LHCN-M2 (cell line): ENCODE measurements at places on chromosomes 16 and 17. TPM values are rescaled to one million over a fixed set of nuclear protein-coding genes. Genes with fewer than 3 reads are reported as not detected.
A peak's percentile ranks its signal among the peaks of the same experiment; 100 is the strongest.

- DNase-seq: no peak
Measured at GRCh38 chr16:83854420-83854819, 44.5 kb upstream of the MLYCD start.

DNA sequence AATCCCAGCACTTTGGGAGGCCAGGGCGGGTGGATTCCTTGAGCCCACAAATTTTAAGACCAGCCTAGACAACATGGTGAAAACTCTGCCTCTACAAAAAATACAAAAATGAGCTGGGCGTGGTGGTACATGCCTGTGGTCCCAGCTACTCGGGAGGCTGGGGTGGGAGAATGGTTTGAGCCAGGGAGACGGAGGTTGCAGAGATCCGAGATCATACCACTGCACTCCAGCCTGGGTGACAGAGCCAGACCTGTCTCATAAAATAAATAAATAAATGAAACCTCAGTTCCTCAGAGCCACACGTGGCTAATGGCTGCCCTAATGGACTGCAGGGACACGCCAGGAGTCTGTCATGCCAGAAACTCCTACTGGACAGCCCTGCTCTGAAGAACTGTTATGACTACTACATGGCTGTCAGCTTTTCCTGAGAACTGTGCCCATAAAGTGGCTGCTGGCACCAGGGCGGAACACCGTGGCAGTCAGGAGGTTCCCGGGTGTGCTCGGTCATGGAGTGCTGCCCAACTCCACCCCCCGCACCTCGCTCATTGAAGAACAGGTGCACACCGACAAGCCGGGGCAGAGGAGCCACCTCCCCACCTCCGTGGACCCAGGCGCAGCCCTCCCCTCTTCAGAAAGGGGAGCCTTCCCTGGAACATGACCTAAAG lies 4.3 kb downstream of the TMEM11 start:
- no peak for DNase-seq

- DNase-seq: no peak
Measured at GRCh38 chr17:16889088-16889465, 82.8 kb downstream of the TNFRSF13B start.

- no peak for DNase-seq
Measured at GRCh38 chr16:84234321-84235241, 5.2 kb downstream of the KCNG4 start.

DNA sequence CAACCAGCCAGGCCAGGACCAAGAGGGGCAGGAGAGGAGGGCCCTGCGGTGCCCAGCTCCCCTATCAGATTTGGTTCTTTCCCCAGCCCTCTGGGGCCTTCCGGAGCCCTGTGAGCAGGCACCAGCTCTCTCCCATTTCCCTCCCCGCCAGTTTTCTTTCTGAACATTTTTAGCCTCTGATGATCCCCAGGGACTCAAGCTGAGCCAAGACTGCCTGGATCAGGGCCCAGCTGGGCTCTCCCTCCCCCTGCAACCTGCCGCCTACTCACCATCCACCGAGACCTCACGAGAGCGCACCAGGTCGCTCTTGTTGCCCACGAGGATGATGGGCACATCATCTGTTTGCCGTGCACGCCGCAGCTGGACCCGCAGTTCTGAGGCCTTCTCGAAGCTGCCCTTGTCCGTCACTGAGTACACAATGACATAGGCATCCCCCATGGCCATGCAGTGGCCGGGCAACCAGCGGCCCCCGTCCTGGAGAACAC lies 2.0 kb downstream of the RRAD start:
- peak; percentile 89 for DNase-seq

- DNase-seq: no peak
Measured at GRCh38 chr17:73639932-73640331, 4.3 kb downstream of the SDK2 start.

- DNase-seq: peak; percentile 59
Measured at GRCh38 chr17:57424777-57425188, 168.5 kb downstream of the MSI2 start.

GRCh38 chr16:3046641-3047386 lies 453 bp downstream of the MMP25 start:
- no peak for DNase-seq

GRCh38 chr16:10100829-10101228 lies 81.4 kb downstream of the GRIN2A start:
- DNase-seq: no peak

- no peak for DNase-seq
Measured at GRCh38 chr17:71234349-71234748, 886.5 kb upstream of the SOX9 start.

DNA sequence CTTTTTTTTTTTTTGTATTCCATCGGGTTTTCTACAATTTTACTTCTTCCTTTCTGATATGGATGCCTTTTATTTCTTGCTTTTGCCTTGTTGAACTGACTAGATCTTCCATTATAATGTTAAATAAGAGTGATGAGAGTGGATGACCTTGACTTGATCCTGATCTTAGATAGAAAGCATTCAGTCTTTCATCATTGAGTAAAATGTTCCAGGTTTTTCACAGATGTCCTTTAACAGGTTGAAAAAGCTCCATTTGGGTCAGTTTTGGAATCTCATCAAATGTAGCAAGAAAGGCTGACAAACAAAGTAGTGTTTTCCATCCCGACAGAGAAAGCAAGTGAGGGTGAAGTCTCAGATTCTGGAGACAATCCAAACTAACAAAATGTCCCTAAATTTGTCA lies 27.2 kb upstream of the WIPI1 start:
- no peak for DNase-seq

GRCh38 chr17:82938486-82938872 lies 98.7 kb upstream of the ZNF750 start:
- no peak for DNase-seq

DNA sequence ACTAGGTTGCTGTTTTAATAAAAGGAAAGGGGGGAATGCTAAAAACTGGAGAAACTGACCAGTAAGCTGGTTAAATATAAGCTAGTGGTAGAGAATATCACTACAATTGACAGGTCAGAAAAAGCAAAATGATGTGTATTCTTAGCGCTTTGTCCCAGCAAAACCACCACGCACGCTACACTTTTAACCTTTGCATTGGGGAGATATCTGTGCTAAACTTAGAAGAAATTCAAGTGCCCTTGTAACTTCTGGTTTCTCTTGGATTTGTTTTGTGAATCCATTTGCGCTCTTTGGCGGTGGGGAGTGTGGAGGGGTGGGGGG lies 1.4 kb downstream of the GAN start:
- DNase-seq: no peak

- DNase-seq: no peak
Measured at GRCh38 chr17:74808714-74809430, 32.7 kb upstream of the NAT9 start.

- DNase-seq: peak; percentile 97
Measured at GRCh38 chr17:75876938-75877751, 1.2 kb downstream of the TRIM47 start.

- no peak for DNase-seq
Measured at GRCh38 chr17:82031885-82032627, 578 bp downstream of the RAC3 start.

- DNase-seq: no peak
Measured at GRCh38 chr17:73334771-73335513, 23.1 kb upstream of the CDC42EP4 start.

GRCh38 chr16:26019381-26020242 lies 327.9 kb downstream of the HS3ST4 start:
- DNase-seq: no peak

DNA sequence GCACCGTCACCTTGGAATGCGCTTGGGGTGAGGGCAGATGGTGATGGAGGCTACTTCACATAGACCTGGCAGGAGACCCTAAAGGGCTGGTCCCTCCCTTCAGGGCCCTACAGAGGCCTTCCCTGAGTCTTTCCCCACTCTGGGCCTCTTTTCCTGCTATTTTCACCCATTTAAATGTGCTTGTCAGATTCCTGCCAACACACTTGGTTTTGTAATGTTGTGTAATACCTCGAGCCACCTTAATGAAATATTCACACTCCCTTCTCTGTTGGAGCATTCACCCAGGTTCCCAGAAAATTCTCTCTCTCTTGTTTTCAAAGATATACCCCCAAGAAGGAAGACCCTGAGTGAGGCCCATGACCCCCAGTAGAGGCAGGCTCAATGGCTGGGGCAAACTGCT lies 456.6 kb upstream of the DYNLRB2 start:
- no peak for DNase-seq

- peak; percentile 39 for DNase-seq
Measured at GRCh38 chr16:48950184-48950583, 331.5 kb downstream of the CBLN1 start.

DNA sequence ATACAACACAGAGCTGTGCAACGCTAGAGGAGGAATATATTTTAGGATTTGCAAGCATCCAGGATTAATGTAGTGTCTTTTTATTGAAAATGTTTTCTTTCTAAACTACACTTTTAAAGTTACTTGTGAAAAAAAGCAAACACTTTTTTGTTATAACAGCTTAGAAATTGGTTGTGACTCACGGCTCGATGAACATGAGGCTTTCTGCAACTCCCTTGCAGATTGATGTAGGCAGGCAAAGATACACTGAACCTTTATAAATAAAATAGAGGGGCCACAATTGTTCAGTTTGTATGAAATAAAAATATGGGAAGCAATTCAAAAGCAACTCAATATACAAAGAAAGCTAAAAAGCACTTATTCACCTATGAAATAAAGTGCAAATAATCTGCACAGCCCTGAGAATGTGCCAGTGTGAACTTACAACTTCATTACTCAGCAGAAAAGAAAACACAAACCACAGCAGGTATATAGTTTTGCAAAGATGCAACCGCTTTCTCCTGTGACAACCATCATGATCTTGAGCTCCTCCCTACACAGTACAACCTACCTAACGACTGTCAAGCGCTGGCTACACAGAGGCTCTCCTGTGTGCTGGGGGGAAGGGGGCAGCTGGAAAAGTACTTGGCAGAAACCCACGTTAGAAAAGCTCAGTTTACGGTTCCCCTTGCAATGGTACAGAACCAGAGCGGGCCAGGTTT lies 948 bp downstream of the LUC7L start:
- DNase-seq: peak; percentile 12

- DNase-seq: no peak
Measured at GRCh38 chr17:8766731-8767130, 8.4 kb upstream of the SPDYE4 start.

GRCh38 chr16:35713762-35714650 lies 2254.6 kb downstream of the TP53TG3F start:
- no peak for DNase-seq

GRCh38 chr16:65624666-65625065 lies 502.8 kb upstream of the CDH11 start:
- DNase-seq: no peak

DNA sequence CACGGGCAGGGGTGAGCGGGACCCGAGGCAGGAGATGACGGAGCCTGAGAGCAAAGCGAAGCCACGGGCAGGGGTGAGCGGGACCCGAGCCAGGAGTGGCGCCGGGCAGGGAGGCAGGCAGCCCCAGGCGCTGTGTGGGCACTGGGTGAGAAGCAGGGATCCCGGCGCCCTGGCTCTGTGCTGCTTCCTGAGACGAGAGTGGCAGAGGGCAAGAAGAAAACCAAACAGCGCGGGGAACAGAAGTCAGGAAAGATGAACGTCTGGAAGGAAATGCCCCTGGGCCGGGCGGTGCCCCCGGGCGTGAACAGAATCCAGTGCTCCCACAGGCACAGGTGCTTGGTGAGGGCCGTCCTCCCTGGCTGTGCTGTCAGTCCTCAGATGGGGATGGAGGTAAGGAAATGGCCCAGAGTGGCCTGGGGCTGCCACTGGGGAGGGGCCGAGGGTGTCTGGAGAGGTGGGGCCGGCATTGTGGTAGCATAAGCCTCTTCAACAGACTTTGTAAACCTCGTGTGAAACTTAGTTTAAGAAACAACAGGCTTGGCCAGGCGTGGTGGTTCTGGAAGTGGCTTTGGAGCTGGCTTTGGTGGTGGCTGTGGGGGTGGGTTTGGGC lies 9.8 kb downstream of the ASPSCR1 start:
- no peak for DNase-seq

- DNase-seq: no peak
Measured at GRCh38 chr17:83178533-83179304, 99.3 kb downstream of the METRNL start.

- DNase-seq: no peak
Measured at GRCh38 chr17:65572581-65573281, 11.3 kb upstream of the AXIN2 start.

- DNase-seq: no peak
Measured at GRCh38 chr16:66881964-66882508, 1.7 kb downstream of the PDP2 start.

DNA sequence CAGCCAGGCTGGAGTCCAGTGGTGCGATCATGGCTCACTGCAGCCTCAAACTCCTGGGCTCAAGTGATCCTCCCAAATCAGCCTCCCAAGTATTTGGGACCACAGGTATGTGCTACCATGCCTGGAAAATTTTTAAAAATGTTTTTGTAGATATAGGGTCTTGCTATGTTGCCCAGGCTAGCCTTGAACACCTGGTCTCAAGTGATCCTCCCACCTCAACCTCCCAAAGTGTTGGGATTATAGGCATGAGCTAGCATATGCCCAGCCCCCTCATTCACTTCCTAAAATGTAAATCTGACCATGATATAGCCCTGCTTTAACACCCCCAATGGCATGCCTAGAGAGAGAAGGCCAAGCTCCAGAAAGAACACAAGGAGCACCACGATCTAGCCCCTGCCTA lies 98.6 kb downstream of the NDE1 start:
- DNase-seq: no peak

DNA sequence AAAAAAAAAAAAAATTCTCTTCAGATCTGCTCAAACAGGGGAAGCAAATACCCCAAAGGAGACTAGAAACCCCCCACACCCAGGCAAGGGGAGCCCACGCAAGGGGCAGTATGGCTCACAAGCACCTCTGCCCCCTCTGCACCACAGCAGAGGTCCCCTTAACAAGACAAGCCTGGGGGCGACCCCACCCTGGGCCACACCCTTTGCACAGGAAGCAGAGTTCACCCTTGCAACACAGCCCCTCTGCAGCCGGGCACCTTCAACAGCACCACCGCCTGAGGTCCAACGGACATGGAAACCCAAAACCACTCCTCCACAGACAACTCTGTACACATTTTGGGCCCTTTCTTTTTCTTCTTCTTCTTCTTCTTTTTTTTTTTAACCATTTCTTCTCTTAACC lies 12.8 kb downstream of the AXIN1 start:
- DNase-seq: no peak

ATF7IP2 gene
- 5.9 and 13.6 TPM in 2 replicates for total RNA-seq

TNFSF13 gene
- not detected in 2 replicates for total RNA-seq

HOXB6 gene
- 21.5 and 24.9 TPM in 2 replicates for total RNA-seq

CBFA2T3 gene
- total RNA-seq: not detected in 2 replicates

MT1F gene
- total RNA-seq: not detected in 2 replicates

CDH8 gene
- total RNA-seq: 0.32 and 3.0 TPM in 2 replicates

OTOA gene
- 0.06 TPM in 1 of 2 replicates, not detected in the other for total RNA-seq

G6PC1 gene
- total RNA-seq: not detected in 2 replicates

GFOD2 gene
- 15.9 and 17.4 TPM in 2 replicates for total RNA-seq

MT1G gene
- 1.9 TPM in 1 of 2 replicates, not detected in the other for total RNA-seq

ARHGAP44 gene
- 0.06 and 0.13 TPM in 2 replicates for total RNA-seq

CLEC18A gene
- 0.17 and 0.32 TPM in 2 replicates for total RNA-seq

LPCAT2 gene
- 6.8 and 7.2 TPM in 2 replicates for total RNA-seq

FMNL1 gene
- 19.8 and 29.0 TPM in 2 replicates for total RNA-seq

PKMYT1 gene
- total RNA-seq: 73.1 and 91.4 TPM in 2 replicates

KRTAP9-8 gene
- total RNA-seq: not detected in 2 replicates
